Diencephalon (tissue), 1 donor: ENCODE measurements at places on chromosomes 2 and 18. TPM values are rescaled to one million over a fixed set of nuclear protein-coding genes. Genes with fewer than 3 reads are reported as not detected.

Gene CAPN14
- total RNA-seq: 0.69 TPM

Gene ACKR3
- 12.7 TPM for total RNA-seq

Gene GATA6
- total RNA-seq: 0.23 TPM

Gene TUBA4B
- total RNA-seq: 1.2 TPM

Gene ZNF514
- total RNA-seq: 24.5 TPM

Gene MBP
- total RNA-seq: 60.4 TPM
